ENCODE measurements at places on chromosomes 1 and 21.

DNA sequence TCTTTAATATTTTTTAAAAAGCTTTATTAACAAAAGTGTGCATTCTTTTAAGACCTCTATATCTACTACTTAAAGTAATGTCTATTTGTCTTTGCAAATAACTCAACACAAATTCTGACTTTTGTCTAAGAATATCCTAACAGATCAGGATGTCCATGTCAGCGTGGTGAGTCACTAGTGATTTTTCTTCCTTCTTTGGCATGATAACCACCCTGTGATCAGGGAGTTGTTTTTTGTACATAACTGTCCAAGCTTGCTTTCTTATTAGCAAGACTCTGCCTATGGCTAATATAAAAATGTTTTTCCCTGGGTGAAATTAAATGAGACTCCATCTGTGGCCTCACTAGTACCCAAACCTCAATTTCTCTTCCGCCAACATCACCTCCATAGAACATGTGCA lies 688.9 kb upstream of the ADGRL2 start:
- DNase-seq: no peak

- no peak for DNase-seq
These were observed 113.6 kb downstream of the PBX1 start for GRCh38 chr1:164672588-164672987.

DNA sequence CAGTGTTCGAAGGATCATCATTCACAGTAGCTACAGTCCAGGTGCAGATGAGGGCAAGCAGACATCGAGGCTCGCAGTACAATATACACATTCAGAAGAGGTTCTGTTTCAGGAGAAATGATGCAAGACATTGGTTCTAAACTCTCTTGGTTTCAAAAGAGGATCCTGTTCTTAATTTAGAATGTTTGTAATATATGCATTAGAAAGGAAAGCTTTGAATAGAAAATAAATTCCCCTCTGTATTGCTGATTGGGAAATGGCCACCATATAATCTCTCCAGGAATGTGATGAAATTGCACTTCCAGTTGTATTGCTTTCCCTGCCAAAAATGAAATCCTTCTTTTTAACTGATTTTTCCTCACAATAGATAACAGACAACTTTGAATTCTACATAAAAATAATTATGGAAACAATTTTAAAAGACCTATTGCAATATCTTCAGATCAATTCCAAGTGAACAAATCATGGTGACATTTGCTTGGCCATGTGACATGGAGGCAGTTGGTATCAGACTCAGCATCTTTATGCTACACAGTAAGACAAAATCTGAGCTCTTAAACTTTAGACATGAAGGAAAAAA lies 27.6 kb upstream of the SIPA1L2 start:
- no peak for DNase-seq

DNA sequence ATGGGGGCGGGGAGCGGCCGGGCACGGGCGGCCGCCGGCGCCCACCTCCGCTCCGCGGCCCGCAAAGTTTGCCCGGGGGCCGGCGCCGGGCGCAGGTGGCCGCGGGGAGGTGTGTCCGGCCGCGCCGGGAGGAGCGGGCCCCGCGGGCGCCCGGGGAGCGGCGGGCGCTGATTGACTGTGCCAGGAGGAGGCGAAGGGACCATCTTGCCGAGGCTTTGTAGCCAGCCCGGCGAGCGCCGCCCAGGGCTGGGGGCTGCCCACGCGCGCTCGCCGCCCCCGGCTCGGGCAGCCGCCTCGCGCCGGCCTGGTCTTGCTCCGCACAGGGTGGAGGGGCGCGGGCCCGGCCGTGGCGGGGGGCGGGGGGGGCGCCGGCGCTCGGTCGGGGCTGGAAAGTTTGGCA lies 432 bp downstream of the EPHB2 start:
- DNase-seq: no peak

GRCh38 chr1:25609921-25610320 lies 6.7 kb upstream of the MAN1C1 start:
- no peak for DNase-seq

GRCh38 chr1:212753749-212754148 lies 37.8 kb downstream of the NSL1 start:
- no peak for DNase-seq

GRCh38 chr1:220906561-220907334 lies 27.5 kb downstream of the HLX start:
- DNase-seq: no peak

GRCh38 chr1:63626222-63626621 lies 33.0 kb downstream of the PGM1 start:
- no peak for DNase-seq

GRCh38 chr1:155173478-155174323 lies at the start of gene TRIM46:
Gene TRIM46, plus strand, starts transcription at chr1:155173849. Its CDS starts 118 bp downstream, at chr1:155173967.
- DNase-seq: peak; percentile 64

- no peak for DNase-seq
These were observed 232.5 kb downstream of the NCAM2 start for GRCh38 chr21:21230672-21231071.

GRCh38 chr1:158035976-158036583 lies 42.6 kb downstream of the KIRREL1 start:
- DNase-seq: no peak

DNA sequence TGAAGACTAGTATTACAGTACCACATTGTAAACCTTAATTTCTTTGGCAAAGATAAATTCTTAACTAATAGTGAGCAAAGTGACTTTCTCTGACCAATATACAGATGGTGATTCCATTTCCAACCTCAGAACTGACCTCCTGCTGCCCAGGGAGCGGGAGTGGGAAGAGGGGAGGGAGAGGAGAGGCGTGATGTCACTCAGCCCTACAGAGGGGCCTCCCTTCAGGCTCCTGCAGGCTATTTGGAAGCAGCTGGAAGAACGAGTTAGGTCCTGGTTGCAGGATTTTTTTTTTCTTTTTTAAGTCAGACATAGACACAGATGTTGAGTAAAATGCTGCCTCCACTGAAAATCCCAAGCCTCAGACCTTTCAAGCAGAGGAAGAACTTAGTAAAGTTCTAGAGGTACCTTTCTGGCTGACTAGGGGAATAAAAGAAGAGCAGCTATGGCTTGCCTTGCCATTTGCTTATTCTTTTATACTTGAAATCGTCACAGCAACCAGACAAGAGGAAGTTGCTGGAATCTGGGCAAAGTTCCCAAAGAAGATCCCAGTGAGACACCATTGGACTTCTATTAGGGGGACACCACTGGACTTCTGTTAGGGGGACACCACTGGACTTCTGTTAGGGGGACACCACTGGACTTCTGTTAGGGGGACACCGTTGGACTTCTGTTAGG lies 54.5 kb downstream of the EXO1 start:
- DNase-seq: no peak

- DNase-seq: no peak
These were observed 14.8 kb downstream of the CTSK start for GRCh38 chr1:150793221-150793620.

DNA sequence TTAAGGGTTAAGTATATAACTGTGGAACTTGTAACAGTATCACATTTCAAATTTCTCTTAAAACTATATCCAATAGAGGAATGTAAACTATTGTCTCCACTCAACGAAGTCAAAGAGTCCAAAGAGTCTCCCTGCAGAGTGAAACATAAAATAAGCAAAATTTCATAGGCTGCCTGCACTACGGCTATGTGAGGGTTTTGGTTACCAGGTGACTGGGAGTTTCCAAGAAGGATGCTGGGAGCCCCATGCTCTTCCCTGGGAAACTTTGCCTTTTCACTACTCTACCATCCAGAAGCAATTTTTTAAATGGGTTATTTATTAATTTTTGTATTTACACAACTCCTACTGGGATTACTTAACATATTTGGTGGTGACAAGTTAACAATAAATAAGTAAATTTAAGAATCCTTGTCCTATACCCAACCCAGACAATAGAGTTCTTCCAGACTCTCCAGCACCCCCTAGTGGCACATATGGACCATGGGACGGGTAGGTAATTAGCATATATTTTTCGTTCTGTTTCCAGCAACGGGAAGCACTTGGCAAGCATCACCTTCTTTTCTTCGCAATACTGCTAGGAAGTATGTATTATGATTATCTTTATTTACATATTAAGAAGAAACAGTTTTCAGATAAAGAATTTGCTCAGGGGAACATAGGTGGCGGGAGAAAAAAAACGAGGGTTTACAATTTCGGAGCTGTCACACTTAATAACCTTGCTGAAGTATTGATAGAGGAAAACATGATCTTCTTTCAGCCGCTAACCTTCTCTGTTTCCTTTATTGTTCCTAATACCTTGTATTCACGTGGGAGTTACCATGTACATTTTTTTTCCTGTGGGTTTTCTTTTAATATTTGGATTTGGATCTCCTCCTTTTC lies 3.5 kb downstream of the FMO2 start:
- DNase-seq: peak; percentile 10

DNA sequence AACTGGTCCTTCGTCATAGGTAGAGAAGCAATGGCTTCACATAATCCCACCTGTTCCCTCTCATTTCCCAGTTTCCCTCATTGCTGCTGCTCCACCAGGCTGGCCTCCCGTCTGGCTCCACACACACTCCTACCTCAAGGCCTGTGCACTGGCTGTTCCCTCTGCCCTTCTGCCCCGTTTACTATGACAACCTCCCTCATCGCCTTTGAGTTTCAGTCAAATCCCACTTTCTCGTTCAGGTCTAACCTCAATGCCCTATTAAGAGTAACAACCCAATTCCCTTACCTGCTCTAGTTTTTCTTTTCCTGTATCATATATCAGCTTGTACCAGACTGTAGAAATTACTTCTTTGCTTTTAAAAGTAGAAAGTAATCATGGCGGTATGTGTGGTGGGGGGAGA lies 589.7 kb downstream of the SMYD3 start:
- DNase-seq: no peak

DNA sequence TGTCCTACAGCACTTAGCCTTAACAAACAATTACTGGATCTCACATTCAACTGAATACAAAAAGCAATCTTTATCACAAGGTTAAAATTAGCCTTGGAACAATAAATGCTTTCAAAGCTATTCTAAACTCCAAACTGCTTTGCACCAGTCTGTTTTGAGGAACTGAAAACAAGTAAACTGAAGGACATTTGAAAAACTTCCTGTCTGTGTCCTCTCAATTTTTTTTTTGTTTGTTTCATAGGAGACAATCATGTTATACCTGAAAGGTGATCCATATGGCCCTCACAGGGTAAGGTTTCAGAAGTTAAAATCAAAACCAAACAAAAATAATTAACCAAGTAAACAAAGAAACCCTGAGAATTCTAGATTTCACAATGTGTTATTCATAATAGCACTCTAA lies 459.1 kb downstream of the DPYD start:
- no peak for DNase-seq

DNA sequence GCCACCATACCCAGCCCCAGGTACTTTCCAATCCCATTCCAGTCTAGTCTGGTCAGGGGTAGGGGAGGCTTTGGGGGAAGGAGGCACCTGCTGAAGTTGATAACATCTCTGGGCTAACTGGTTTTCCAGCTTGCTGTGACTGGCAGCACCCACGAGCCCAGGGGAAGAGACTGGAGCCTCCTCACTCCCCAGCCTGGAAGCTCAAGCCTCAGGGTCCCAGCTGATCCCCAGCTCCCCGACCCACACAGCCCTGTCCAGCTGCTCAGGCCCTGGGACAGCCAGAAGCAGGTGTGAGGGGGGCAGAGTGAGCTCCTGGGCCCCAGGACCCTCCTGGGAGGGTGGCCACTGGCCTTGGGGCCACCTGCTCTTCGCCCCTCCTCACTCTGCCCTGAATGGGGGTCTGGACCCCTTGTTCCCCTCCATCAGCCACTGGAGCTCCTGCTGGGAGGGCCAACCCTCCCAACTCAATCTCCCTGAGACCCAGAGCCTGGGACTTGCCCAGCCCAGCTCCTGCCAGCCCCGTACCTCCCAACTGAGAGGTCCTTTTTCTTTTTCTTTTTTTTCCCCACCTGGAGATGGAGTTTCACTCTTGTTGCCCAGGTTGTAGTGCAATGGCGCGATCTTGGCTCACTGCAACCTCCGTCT lies 23.5 kb upstream of the RNU1-4 start:
- DNase-seq: no peak

GRCh38 chr1:67557696-67558448 lies 127.1 kb upstream of the GADD45A start:
- no peak for DNase-seq

GRCh38 chr1:233844692-233845091 lies 59.8 kb upstream of the SLC35F3 start:
- DNase-seq: no peak

DNA sequence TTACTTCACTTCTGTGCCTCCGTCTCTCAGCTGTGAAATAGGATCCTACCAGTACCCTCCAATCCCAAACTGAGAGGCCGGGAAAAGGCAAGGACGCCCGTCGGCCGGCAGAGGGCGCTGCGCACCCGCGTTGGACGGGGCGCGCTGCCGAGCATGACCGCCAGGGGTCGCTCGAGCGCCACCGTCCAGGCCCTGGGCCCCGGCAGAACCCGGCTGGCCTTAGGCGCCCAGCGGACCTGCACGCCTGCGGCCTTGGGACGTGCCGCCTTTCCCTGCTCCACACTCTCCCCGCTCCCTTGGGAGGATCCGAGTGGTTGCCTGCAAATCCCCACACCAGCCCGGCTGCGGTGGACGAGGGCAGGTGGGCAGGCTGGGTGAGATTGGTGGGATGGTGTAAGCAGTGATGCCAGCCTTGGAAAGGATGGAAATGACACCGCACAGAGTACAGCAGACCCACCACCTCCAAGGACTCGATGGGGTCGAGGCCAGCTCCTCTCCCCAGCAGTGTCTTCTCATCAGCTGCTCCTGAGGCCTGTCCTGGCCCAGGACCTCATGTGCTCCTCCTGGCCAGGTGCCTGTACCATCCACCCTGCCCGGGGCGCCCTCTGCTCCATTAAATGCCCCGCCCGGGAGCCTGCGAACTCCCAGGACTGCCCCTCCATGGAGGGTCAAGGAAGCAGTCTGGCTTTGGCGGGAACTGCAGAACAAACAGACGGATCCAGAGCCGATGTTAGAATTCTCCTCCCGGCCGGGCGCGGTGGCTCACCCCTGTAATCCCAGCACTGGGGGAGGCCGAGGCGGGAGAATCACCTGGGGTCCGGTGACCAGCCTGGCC lies 47.4 kb upstream of the LBR start:
- peak; percentile 64 for DNase-seq

- no peak for DNase-seq
These were observed 253.3 kb downstream of the DUSP10 start for GRCh38 chr1:221488550-221488949.

GRCh38 chr1:83118472-83118871 lies 880.5 kb downstream of the TTLL7 start:
- DNase-seq: no peak

- no peak for DNase-seq
These were observed 92.6 kb upstream of the NGF start for GRCh38 chr1:115430441-115431158.

GRCh38 chr21:16312321-16312720 lies 582.5 kb downstream of the USP25 start:
- no peak for DNase-seq

DNA sequence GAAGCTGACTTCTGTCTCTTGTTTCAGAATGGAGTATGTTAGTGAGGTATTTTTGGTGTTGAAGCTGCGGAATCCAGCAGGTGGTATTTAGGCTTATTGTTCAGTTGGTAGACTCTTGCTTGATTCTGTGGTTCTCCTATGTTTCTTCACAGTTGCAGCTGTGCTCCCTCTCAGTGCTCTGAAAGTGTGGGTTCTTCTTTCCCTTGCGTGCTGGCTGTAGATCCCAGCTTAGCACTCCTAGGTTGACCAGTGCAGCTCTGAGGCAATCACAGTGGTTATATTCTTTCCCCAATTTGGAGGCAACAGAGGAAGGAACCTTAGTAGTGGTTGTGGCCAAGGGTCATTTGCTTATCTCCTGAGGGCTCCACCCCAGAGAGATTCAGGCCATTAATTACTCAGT lies 269.2 kb upstream of the NRIP1 start:
- DNase-seq: no peak

- DNase-seq: no peak
These were observed 10.1 kb downstream of the ZNF644 start for GRCh38 chr1:91011726-91012125.
